CD14-positive monocyte (primary cell): ENCODE measurements at places on chromosomes 13 and 19.

DNA sequence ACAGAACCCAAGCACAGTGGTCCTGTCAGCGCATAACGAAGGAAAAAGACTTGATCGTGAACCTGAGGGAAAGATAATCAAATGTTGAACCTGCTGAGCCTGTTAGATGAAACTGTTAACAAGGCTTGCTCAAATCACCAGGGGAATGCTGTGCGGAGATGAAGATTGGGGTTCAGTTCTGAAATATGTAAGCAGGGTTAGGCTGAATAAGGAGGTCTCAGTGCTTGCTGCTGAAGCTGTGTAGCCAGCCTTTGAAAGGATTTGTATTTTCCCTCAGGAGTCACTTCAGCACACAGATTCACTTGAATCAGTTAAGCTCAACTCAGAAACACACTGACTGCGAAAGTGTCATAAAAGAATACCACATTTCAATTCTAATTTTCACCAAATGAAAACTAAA is 793.5 kb downstream of the OLFM4 start:
- DNase-seq, result no peak

DNA sequence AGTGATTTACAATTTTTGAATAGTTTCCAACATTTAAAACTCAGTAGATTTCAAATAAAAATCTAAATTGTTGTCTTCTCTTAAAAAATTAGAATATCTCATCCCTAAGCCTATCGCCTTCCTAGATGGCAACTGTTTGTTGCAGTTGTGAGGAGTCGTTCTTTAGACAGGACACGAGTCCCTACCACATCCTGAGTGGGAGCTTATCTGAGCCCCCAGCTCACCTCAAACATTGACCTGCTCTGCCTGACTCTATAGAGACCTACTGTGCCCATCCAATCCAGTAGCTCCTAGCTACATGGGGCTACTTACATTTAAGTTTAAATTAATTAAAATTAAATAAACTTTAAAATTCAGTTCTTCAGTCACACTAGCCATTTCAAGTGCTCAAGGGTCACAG is 434.7 kb downstream of the FOXO1 start:
- DNase-seq, result no peak

- no peak for DNase-seq
These were observed 1.2 kb downstream of the C2CD4C start for GRCh38 chr19:407511-408440.

DNA sequence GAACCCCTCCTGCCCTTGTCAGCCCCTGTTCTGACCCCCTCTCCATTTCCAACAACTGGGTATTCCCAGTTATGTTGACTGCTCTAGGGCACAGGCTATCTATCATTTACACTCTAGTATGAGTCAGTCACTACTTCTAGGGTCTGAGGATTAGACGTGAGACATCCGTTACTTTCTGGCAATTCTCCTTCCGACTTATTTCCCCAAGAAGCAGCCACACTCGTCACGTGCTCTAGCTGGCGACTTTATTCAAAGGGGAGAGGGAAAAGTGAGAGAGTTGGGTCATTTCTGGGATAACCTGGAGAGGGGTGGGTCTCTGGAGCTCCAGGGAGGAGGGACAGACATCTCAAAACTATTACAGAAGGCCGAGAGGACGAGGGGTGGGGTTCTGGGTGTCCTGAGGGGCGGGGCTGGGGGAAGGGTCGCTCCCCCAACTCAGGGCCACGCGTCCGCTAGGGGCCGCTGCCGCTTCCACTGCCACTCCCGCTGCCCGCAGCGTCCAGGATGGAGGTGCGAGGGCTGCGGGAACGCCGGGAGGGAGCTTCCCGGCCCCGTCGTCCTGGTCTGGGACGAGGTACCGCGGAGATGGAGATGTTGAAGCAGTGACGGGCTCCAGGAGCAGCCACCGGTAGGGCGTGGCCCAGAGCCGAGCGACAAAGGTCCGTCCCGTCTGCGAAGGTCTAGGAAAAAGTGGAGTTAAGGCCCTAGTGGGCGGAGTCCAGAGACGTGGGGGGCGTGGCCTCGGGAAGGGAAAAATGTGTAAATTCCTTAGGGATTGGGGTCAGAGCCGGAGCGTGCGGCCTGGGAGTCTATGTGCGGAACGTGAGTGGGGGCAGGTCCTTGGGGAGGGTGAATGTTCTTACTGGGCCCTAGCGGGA is 8.9 kb downstream of the RTBDN start:
- peak; percentile 39 for DNase-seq

- DNase-seq, result peak; percentile 96
These were observed 722 bp upstream of the ICAM1 start for GRCh38 chr19:10270180-10270615.

DNA sequence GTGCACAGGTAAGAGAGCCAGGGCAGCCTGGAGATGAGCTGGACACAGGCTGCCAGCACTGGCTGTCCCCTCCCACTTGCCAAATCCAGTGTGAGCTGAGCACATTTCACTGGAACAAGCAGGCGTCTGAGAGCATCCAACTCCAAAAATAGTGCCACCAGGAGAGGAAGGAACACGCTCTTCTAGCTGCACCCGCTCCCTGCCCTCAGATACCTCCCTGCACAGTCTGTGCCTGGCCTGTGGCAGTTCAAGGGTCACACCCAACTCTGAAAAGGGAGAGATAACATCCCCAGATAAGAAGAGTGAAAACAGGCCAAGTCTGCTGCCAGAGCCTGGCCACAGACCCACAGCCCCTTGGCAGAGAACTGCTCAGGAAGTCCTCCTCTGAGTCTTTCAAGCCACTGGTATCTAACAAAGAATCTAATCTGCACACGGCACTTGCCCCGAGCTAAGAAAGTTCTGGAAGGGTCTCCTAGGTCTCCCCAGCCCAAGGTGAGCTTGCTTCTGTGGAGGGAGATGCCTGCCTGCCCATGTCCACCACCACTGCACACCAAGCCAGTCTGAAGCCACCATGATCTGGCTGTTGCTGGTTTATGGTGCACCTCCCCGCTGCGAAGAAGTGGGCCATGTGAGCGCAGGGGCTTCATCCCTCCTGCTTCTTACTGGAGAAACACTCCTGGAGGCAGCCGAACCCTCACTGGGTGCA is 14.7 kb downstream of the ELL start:
- DNase-seq, result no peak

GRCh38 chr19:35248310-35249145 is at the start of gene LSR:
LSR (plus strand) TSS chr19:35249002; CDS start chr19:35249023, 21 bp downstream.
- DNase-seq, result no peak

DNA sequence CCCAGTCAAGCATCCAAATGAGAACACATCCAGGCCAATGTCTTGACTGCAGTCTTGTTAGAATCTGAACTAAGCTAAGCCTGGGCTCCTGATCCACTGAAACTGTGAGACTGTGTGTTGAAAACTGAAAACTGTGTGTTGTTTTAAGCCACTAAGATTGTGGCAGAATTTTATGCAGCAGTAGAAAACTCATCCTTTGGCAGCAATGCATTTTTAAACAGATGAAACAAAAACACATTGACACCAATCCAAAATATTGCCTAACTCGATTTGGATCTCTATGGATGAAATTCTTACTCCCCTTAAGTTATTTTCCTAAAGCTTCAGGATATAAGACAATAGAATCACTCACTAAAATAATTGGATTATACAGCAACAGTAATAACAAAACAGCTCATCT is 202.3 kb upstream of the KLF12 start:
- DNase-seq, result no peak

GRCh38 chr13:97627566-97627965 is 193.6 kb downstream of the RAP2A start:
- no peak for DNase-seq

DNA sequence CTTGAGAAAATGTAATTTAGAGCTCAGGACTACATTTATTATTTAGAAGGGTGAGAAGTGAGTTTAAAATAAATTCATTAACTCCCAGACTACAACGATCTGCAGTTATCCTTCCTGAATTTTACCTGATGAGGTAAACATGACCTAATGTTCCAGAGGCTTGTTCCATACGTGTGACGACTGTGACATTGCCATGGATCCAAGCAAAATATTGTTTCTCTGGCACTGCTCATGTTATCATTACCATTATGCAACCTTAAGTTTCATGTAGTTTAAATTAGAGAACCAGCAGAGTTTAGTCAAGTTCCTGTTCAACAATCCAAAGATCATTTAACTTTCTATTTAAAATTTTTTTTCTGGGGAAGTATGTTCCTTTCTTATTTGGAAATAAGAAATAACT is 279.6 kb downstream of the KLF5 start:
- DNase-seq, result peak; percentile 7

DNA sequence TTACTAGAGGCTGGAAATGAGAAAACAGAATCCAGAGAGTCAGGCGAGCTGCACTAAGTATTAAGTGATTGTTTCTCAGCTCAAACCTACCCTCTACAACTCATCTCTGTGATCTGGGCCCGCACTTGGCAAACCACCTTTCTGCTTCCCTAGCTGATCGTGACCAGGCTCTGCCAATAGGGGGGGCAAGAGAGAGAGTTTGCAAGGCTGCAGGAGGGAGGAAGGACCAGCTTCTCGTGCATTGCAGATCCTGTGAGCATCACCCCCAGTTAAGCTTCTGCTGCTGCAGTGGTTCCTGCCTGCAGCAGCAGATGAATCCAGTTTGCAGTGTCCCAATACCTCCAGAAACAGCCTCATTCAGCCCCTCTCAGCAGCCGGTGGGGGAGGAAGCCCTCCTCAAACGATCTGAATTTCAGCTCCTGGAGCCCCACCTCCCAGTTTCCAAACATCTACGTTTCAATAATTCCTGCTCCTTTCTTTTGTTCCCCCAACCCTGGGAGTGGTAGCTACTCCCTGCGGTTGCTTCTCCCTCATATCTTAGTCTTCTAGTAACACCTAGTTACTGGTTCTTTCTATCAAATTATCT is 20.0 kb downstream of the XRCC1 start:
- peak; percentile 66 for DNase-seq

DNA sequence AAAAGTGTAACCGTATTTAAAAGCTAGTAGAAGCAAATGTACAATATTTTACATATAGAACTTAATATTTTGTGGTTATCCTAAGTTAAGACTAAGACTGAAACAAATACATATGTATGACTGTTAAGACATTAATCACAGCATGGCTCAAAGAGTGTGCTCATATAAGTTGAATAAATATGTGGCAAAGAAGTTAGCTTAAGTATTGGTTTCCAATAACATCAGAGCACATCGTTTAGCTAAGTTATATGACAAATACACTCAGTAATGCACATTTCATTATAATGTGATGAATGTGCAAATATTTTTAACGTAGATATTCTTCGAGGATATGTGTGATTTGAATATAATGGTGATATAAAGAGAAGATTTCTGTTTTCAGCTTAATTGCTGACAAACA is 253.8 kb downstream of the SLITRK5 start:
- DNase-seq, result no peak

GRCh38 chr19:34847393-34847792 is 74.4 kb upstream of the ZNF599 start:
- DNase-seq, result peak; percentile 1

GRCh38 chr19:6769006-6769619 is 1.9 kb upstream of the SH2D3A start:
- peak; percentile 44 for DNase-seq

DNA sequence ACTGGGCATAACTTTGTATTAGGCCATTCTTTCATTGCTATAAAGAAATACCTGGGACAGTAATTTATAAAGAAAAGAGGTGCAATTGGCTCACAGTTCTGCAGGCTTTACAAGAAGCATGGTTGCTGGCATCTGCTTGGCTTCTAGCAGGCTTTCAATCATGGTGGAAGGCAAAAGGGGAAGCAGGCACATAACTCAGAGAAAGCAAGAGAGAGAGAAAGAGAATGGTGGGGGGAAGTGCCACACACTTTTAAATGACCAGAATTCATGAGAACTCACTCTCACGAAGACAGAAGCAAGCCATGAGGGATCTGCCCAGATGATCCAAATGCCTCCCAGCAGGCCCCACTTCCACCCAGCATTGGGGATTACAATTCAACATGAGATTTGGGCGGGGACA is 179.7 kb downstream of the SPRY2 start:
- DNase-seq, result peak; percentile 15

DNA sequence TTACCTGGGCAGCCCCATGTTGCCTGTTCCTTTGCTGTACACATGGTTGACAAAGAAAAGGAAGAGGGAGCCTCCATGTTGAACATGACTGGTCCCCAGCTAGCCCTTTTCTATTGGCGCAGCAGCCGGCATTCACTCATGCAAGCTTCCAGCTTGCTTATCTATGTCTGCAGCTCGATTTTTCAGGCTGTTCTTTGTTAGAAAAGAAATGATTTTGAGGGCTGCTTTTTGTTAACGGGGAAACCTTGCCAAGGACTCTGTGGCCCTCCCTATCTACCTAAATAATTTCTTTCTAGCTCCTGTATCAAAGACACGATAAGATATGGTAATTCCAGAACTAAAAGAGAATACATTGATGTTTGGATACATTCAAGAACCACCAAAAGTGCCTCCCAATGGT is 20.4 kb upstream of the ADGRE2 start:
- DNase-seq, result no peak

- DNase-seq, result no peak
These were observed 1.4 kb upstream of the PHLDB3 start for GRCh38 chr19:43505941-43506340.

DNA sequence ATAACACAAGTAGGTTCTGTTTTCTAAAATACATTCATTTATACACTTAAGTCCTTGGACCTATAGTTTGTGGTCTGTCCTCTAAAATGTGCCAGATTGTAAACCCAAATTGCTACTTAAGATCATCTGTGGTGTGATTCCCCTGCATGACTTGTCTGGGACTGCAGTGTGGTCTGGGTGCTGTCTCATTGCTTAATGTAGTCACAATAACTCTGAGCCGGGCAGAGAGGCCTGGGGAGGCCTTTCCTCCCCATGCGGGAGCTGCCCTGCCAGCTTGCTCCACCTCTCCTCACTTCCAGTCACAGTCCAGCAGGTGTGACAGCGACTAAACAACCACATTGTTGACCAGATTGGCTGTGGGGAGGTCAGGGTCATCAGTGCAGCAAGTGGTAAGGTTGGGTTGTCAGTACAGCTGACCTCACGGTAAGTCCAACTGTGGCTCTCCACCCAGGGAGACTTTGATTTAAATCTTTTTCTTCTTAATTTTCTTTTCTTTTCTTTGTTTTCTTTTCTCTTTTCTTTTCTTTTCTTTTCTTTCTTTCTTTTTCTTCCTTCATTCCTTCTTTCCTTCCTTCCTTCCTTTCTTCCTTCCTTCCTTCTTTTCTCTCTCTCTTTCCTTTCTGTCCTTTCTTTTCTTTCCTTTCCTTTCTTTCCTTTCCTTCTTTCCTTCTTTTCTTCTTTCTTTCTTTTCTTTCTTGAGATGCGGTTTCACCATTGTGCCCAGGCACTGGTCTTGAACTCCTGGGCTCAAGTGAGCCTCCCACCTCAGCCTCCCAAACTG is 4.4 kb upstream of the TUBA3C start:
- no peak for DNase-seq

- no peak for DNase-seq
These were observed 93.9 kb downstream of the GADD45B start for GRCh38 chr19:2569596-2570465.

DNA sequence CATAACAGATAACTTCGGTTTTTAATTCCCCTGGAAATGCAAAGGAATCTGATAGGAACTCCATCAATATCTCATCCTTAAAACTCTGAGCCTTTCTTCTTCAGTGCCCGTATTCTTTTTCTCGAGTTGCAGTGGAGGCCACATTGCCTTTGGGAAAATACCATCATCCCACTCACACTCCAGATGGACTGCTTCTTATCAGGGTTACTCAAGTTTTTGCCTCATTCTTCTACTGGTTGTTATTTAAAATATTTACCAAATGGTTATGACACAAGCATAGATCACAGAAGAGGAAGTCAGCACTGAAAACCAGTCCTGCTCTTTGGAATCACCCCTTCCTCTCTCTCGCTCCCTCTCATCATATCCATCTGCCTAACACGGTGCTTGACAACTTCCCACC is 1020.5 kb upstream of the SLC10A2 start:
- DNase-seq, result no peak

GRCh38 chr13:44051405-44051804 is 171.7 kb downstream of the LACC1 start:
- DNase-seq, result no peak

GRCh38 chr19:988081-988480 is 3.9 kb downstream of the WDR18 start:
- no peak for DNase-seq
